Daoy (cell line): ENCODE measurements at places on chromosomes 2 and 18. TPM values are rescaled to one million over a fixed set of nuclear protein-coding genes. Genes with fewer than 3 reads are reported as not detected.

Gene NEB
- total RNA-seq = 0.17 and 0.48 TPM in 2 replicates

Gene MEP1B
- not detected in 2 replicates for total RNA-seq

Gene DNER
- total RNA-seq = 7.1 and 14.3 TPM in 2 replicates

Gene SH3RF3
- total RNA-seq = 3.0 and 3.3 TPM in 2 replicates

Gene FTCDNL1
- total RNA-seq = 0.86 and 1.4 TPM in 2 replicates

Gene EFEMP1
- total RNA-seq = 290 and 292 TPM in 2 replicates

Gene GRP
- total RNA-seq = not detected in 2 replicates
